ENCODE measurements at places on chromosomes 1 and 21. TPM values are rescaled to one million over a fixed set of nuclear protein-coding genes. Genes with fewer than 3 reads are reported as not detected.

- peaks cover 2% of the 10 kb centered on the region for H3K36me3 ChIP-seq
- H3K4me1 ChIP-seq = peaks cover 27% of the 10 kb centered on the region
- H3K27me3 ChIP-seq = no peaks in the 10 kb centered on the region
- H3K4me3 ChIP-seq = peak overlapping the region; percentile 94
- peak overlapping the region; percentile 98 for H3K27ac ChIP-seq
Measured at GRCh38 chr1:27772036-27772931, 735 bp upstream of the STX12 start.

GRCh38 chr1:15272009-15272781, 25.2 kb downstream of the FHAD1 start:
- H3K4me3 ChIP-seq = no peak overlapping the region
- peaks cover 27% of the 10 kb centered on the region for H3K27me3 ChIP-seq
- no peaks in the 10 kb centered on the region for H3K36me3 ChIP-seq
- DNase-seq = peak; percentile 68
- no peak overlapping the region for H3K27ac ChIP-seq

DNA sequence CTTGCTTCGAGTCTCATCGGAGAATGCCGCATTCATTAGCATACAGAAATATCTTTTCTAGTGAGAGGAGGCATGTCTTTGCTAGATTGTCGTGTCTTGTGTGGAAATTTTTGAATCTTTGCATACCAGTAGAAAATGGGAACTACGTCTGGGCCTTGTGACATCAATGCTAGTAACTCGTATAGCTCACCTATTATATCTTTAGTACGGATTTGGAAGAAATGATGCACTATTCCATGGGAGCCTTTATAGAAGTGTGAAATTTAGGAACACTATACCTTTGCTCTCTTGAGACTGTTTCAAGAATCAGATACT, 835 bp downstream of the UHMK1 start:
- peaks cover 25% of the 10 kb centered on the region for H3K36me3 ChIP-seq
- H3K27me3 ChIP-seq = no peaks in the 10 kb centered on the region
- peak overlapping the region; percentile 92 for H3K27ac ChIP-seq
- peak overlapping the region; percentile 100 for H3K4me3 ChIP-seq

DNA sequence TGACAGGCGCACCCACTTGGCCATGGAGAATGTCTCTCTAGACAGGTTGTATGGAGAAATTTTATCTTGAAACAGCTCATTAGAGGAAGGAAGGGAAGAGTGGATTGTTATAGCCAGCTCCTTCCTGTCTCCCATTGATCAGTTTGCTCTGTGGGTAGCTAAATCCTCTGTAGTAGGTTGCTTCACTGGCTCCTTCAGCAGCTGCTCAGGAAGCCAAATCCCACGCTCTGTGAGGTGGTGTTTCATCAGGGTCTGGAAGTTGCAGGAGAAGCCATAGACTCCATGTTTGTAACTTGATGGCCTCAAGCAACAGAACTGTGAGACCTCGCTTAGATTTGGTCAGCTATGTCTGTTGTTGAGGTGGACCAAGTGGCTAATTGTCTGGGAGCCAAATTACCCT, 6.8 kb upstream of the NFYC start:
- peaks cover 2% of the 10 kb centered on the region for H3K4me1 ChIP-seq
- DNase-seq = no peak
- no peak overlapping the region for H3K27ac ChIP-seq
- H3K36me3 ChIP-seq = peaks cover 16% of the 10 kb centered on the region
- no peak overlapping the region for H3K4me3 ChIP-seq

- no peaks in the 10 kb centered on the region for H3K27me3 ChIP-seq
- no peak overlapping the region for H3K4me3 ChIP-seq
- H3K27ac ChIP-seq = no peak overlapping the region
- DNase-seq = no peak
Measured at GRCh38 chr1:176849281-176849680, 315.2 kb downstream of the ASTN1 start.

GRCh38 chr1:207748737-207749528, 2.9 kb upstream of the CD46 start:
- H3K27me3 ChIP-seq = no peaks in the 10 kb centered on the region
- peaks cover 5% of the 10 kb centered on the region for H3K36me3 ChIP-seq
- peaks cover 37% of the 10 kb centered on the region for H3K4me1 ChIP-seq
- no peak overlapping the region for H3K4me3 ChIP-seq
- no peak for DNase-seq
- peak overlapping the region; percentile 0 for H3K27ac ChIP-seq

- H3K27me3 ChIP-seq = no peaks in the 10 kb centered on the region
- no peak overlapping the region for H3K27ac ChIP-seq
- DNase-seq = peak; percentile 75
- no peak overlapping the region for H3K4me3 ChIP-seq
- H3K4me1 ChIP-seq = peaks cover 4% of the 10 kb centered on the region
Measured at GRCh38 chr1:244801246-244801645, 34.2 kb upstream of the COX20 start.

GRCh38 chr1:22721122-22721873, 10.7 kb downstream of the EPHB2 start:
- DNase-seq = no peak
- peaks cover 9% of the 10 kb centered on the region for H3K27me3 ChIP-seq
- no peak overlapping the region for H3K4me3 ChIP-seq
- H3K4me1 ChIP-seq = no peaks in the 10 kb centered on the region

GRCh38 chr1:156226116-156226538, 13.3 kb downstream of the PMF1 start:
- peak overlapping the region; percentile 92 for H3K27ac ChIP-seq
- DNase-seq = peak; percentile 51
- H3K4me1 ChIP-seq = peaks cover 55% of the 10 kb centered on the region
- no peaks in the 10 kb centered on the region for H3K27me3 ChIP-seq
- peaks cover 52% of the 10 kb centered on the region for H3K36me3 ChIP-seq
- no peak overlapping the region for H3K4me3 ChIP-seq

DNA sequence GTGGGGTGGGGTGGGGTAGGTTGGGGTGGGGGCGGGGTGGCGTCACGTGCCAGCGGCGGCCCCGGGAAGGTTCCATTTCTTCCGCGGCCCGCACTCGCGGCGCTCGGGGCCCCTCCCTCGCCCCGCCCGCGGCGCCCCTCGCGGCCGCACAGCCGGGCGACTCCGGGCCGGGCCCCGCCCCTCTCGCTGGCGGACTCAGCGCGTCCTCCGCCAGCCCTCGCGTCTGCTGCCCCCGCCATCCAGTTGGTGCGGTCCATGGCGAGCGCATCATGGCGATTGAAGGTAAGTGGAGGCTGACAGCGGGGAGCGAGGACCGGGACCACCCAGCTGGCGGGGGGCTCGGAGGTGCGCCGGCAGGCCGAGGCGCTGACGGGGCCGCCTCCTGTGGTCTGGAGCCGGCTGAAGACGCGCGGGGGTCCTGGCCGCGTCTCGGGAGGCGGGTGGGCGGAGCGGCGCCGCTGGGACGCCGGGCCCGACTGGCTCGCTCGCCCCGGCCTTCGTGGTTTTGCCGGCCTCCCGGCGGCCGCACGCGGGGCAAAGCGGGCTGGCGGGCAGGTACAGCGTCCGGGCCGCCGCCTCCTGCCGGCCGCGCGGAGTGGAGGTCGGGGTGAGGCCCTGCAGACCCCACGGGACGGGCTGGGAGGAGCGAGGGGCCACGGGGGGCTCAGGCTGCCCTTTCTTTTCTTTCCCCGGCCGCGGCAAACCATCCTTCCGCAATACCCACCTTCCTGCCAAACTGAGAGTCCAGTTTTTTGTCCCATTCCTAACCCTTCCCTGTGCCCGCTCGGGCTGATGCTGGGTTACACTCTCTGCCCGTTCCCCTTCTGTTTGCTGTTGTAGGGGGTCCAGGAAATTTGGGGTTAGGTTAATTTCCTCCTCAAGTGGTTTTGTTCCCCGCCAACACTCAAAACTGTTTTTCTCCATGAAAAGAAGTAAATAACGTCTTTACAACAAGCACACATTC, at the start of gene SYT14:
Gene SYT14 (plus strand): TSS at position 222 of the 964 bp plus-strand sequence. CDS start 48 bp downstream, at position 270.
- peaks cover 45% of the 10 kb centered on the region for H3K27me3 ChIP-seq
- peak within 1 kb of the TSS; percentile 15 for H3K4me3 ChIP-seq
- peaks cover 8% of the 10 kb centered on the region for H3K4me1 ChIP-seq
- no peak within 1 kb of the TSS for H3K27ac ChIP-seq

- no peak for DNase-seq
- peaks cover 69% of the 10 kb centered on the region for H3K36me3 ChIP-seq
- H3K27me3 ChIP-seq = no peaks in the 10 kb centered on the region
- H3K4me3 ChIP-seq = no peak overlapping the region
- H3K27ac ChIP-seq = no peak overlapping the region
Measured at GRCh38 chr1:225418059-225418458, 9.8 kb downstream of the LBR start.

DNA sequence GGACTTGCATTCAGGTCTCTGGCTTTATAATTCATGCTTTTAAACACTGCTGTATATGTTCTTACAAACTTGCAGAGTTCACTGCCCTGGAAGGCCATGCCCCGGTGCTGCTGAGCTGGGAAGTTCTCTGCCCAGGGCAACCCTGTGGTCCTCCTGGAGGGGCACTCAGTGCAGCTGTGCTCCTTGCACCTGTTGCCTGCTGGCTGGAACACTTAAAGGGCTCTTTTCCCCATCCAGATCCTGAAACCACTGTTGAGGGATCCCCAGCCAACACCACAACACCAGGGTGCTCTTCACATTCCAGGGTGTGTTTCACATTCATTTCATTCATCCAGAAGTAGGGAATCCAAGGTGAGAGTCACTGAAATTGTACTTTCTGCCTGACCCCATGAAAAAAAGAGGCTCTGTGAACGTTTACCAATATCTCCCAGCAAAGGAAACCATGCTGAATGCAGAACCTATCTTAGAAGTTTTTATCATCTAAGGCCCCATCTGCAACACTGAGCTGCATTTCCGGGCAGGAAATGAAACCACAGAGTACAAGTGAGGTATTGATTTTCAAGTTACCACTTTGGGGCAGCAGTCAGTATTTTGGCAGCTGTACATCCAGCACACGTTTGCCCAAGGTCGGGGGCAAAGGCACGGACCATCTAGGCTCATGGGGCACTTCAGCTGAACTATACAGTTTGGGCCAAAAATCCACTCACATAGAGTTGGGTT, 16.4 kb upstream of the KIAA0040 start:
- DNase-seq = peak; percentile 70
- peak overlapping the region; percentile 65 for H3K4me3 ChIP-seq
- H3K27me3 ChIP-seq = no peaks in the 10 kb centered on the region
- peaks cover 53% of the 10 kb centered on the region for H3K4me1 ChIP-seq

DNA sequence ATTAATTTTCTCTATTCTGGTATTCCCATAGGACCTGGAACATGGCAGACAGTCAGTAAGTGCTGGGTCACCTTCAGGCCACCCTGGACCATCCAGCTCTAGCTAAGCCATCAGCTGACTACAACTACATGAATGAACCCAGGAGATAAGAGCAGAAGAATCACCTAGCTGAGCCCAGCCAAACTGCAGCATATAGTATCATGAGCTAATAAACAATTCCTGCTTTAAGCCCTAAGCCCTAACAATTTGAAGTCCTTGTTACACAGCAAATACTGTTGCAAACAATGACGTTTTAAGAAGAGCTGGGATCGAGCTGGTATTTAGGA, 14.2 kb upstream of the CITED4 start:
- H3K36me3 ChIP-seq = peaks cover 6% of the 10 kb centered on the region
- no peak overlapping the region for H3K4me3 ChIP-seq
- H3K27me3 ChIP-seq = peaks cover 1% of the 10 kb centered on the region
- H3K4me1 ChIP-seq = peaks cover 33% of the 10 kb centered on the region

DNA sequence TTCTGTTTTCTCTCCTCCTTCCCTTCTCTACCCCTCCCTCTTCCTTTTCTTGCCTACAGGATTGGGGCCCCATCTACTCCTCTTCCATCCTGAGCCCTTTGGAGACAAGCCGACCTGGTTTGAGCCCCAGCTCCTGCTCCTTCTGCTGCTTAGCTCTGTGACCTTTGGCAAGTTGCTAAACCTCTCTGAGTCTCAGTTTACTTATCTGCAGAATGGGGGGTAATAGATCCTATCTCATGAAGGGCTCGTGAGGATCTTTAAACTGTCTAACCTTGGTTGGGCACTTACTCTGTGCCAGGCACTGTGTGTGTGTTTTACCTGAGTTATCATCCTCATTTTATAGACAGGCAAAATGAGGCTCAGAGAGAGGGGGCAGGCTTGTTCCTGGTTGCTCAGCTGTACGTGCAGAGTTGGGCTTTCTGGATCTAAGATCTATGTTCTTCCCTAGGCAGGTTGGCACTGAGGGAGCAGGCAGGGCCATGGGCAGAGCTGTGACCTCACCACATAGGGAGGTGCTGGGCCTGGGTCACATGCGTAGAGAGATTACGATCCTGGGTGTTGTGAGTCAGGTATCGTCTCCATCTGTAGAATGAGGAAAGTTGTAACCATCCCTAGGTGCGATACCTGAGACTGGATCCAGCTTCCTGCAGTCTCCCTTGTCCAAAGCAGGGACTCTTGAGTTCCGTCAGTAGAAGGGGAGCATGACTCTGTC, 58.5 kb downstream of the FOXO6 start:
- H3K4me1 ChIP-seq = no peaks in the 10 kb centered on the region
- no peaks in the 10 kb centered on the region for H3K36me3 ChIP-seq
- DNase-seq = no peak
- H3K27me3 ChIP-seq = peaks cover 9% of the 10 kb centered on the region
- H3K4me3 ChIP-seq = no peak overlapping the region

GRCh38 chr1:210448297-210448892, 119.7 kb downstream of the HHAT start:
- H3K4me1 ChIP-seq = peaks cover 22% of the 10 kb centered on the region
- peak; percentile 49 for DNase-seq
- H3K36me3 ChIP-seq = no peaks in the 10 kb centered on the region
- H3K27me3 ChIP-seq = no peaks in the 10 kb centered on the region
- no peak overlapping the region for H3K27ac ChIP-seq

The GSTM1 gene
- 49.6 TPM for total RNA-seq

The OR2W3 gene
- not detected for total RNA-seq

The KRTAP20-1 gene
- not detected for total RNA-seq

The RHD gene
- total RNA-seq = not detected

The S100A9 gene
- not detected for total RNA-seq

The SYTL1 gene
- 80.6 TPM for total RNA-seq

The P3R3URF gene
- total RNA-seq = not detected
